ENCODE measurements at places on chromosomes 16 and 17.

DNA sequence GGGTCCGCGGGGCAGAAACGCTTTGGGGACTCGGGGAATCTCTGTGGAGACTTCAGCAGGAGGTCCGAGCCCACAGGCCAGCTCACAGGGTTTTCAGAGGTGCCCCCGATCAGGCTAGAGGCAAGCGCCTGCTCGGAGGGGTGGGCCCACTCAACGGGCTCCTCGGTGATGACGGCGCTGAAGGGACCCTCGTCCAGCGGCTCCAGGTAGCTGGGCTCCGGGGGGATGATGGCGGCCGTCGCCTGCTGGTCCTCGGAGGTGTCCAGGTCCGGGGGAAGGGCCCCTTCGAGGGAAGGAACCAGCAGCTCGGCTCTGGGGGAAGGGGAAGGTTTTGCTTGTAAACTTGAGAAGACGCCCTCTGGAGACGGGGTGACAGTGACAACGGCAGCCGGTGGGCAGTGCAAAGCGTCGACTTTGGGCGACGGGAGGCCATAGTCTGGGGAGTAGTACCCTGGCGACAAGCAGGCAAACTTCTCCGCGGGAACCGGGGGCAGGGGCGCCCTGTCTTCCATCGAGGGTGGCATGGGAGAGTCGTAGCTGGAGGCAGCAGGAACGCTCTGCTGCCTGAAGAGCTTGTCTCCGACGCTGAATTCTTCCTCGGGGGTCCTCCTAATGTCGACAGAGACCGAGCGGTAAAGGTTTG, 63.2 kb downstream of the ZNF778 start:
- no peak for DNase-seq

DNA sequence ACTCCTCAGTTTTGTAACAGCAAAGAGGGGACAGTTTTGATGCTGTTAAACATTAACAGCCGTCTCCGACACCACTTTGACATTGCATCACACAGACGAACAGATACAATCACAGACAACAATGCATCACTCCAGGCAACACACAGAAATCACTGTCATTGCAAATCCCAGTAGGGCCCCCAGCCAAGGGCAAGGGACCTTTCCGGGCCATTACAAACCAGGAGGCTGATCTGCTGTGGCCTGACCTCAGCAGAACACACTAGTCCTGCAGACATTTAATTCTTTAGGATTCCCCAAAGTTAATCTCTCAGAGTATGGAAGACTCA, 136.2 kb upstream of the RCVRN start:
- DNase-seq: no peak

DNA sequence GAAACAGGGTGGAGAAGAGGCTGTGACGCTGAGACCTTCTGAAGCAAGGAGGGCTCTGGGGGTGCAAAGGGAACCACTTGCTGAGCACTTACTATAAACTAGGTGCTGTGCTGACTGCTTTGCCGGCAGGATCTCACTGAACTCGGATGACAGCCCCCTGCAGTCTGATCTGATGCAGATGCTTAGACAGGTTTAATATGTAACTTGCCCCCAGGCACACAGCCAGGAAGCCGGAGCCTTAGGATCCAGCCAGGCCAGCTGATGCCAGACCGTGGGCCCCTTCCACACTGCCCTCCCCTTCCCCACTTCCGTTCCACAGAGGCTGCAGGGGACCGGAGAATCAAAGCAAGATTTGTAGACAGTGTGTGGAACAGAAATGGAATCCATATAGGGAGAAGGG, 23.1 kb downstream of the SPACA3 start:
- no peak for DNase-seq

DNA sequence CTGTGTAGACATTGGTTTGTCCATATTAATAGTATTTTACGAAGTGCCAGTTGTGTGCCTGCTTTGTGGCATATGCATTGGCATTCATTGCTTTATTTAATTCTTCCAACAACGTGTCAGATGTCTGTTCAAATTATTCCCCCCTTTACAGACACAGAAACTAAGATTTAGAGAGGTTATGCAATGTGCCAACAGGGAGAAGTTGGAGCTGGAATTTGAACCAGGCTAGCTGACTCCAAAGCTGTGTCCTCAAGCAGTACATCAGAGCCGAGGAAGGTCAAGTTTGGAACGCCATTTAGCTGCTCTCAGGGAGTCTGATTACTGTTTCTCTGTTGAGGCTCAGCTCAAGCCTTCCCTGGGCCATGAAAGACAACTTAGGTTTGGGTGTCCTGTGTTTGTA, 232.3 kb downstream of the WWOX start:
- DNase-seq: no peak

GRCh38 chr17:75090871-75091854, 3.4 kb downstream of the SLC16A5 start:
- no peak for DNase-seq

GRCh38 chr17:48066656-48067055, 18.5 kb downstream of the NFE2L1 start:
- DNase-seq: no peak

GRCh38 chr16:48963901-48964615, 317.6 kb downstream of the CBLN1 start:
- no peak for DNase-seq

DNA sequence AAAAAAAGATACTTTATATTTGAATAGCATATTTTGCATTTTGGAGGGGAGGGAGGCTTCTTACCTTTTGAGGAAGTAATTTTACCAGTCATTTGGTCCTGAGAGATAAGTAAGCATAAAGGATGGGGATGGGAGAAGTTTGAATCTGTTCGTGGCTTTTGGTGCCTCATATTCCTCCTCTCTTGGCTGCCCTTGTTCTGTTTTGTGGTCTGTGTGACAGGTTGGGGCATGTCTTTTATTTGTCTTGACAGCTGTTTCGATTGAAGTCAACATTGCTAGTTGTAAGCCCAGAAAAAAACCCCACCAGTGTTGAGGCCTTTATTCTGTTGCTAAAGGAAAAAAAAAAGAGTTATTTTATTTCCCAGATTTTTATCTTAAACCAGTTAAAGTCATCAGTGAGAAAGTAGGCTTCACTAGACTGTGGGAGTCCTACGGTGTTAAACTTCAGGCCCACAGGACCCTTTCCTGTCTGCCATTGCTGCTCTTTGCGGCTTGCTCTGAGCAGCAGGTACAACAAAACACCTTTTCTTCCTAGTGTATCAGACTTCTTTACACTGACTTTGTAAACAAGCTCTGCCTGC, 11.4 kb downstream of the SLC7A6 start:
- no peak for DNase-seq

DNA sequence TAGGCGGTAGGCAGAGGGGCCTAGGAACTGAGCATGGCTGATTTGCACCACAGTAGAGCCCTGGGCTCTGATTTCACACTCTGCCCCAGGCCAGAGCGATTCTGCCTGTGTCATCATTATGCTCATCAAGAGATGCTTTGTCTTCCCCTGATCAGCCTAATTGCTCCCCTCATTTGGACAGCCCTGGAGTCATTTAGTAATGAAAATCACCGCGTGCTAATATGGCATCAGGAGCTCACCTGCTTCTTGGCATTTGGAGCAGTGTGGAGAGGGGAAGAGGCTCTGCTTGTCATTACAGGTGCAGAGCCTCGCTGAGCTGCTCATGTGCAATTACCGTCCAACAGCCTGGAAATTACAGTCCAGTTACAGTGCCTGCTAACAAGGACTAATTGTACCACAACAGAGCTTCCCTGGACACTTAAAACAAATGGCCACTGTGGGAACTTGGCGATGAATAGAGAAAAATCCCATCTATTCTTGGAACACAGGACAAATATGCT, 157.1 kb upstream of the WSCD1 start:
- peak; percentile 46 for DNase-seq

- DNase-seq: no peak
Measured at GRCh38 chr16:49556249-49556605, 182.6 kb downstream of the C16orf78 start.

DNA sequence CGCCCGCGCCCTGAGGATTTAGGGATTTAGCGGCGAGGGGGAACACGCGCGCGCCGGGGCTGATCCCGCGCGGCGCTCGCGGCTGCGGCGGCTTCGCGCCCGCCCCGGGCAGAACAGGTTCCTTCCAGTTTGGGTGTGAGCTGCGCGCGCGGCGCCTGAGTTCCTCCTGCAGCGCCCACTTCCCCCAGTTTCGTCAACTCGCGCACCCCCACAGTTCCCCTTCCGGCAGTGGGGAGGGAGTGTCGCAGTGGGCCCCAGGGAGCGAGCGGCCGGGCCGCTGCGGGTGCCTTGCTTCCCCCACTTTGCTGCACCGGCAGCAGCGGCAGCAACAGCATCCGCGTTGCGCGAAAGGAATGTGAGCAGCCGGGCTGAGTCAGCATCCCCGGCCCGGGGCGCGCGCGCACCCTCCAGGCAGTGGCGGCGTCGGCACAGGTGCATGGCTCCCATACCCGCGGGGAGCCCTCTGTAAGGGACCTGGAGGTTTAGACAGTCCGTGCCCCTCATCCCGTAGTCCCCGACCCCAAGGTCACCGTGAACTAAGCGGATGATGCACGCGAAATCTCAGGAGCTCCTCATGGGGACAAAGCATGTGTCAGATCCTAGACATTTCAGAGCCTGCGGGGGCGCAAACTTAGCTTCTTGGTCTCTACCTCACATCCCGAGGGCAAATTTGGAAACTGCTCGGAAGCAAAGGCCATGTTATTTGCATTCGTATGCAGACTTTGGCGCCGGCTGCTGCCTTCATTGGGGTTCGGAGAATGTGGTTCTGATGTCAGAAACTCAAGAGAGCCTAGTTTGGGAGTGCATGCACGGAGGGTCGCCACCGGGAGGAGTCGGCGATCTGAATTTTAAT, 767 bp downstream of the ARSG start:
- peak; percentile 94 for DNase-seq

DNA sequence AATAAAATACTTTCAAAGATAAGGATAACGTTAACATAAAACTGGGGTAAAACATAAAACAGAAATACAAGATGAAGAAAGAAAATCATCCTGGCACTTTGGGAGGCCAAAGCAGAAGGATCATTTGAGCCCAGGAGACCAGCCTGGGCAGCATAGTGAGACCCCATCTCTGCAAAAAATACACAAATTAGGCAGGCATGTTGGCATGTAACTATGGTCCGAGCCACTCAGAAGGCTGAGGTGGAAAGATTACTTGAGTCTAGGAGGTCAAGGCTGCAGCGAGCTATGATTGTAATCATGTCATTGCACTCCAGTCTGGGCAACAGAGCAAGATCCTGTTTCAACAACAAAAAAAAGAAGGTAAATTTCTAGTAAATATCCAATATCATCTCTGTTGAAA, 19.6 kb downstream of the TAT start:
- DNase-seq: no peak

DNA sequence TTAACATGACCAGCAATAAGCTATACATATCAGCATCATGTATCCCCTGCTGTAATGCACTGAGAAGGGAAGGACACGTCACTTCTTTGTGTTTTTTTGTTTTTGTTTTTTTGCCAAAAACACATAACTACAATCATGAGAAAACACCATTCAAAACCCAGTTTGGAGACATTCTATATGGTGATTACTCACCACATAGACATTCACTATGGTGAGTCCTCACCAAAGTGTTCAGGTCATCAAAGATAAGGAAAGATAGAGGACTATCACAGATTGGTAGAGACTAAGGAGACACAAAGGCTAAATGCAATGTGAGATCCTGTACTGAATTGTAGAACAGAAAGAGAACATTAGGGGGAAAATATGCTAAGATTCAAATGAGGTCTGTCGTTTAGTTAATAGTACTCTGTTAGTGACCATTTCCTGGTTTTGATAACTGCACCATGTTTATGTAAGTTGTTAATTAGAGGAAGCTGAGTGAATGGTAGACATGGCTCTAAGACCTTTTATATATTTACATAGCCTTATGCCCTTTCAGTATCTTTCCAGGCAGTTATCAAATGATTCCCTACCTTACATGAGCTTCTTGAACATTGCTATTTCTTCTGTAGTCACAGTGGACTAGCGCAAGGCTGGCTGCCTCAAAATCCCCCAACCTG, 46.6 kb downstream of the PIK3R5 start:
- no peak for DNase-seq

- DNase-seq: no peak
Measured at GRCh38 chr17:8557176-8557806, 73.2 kb downstream of the MYH10 start.

DNA sequence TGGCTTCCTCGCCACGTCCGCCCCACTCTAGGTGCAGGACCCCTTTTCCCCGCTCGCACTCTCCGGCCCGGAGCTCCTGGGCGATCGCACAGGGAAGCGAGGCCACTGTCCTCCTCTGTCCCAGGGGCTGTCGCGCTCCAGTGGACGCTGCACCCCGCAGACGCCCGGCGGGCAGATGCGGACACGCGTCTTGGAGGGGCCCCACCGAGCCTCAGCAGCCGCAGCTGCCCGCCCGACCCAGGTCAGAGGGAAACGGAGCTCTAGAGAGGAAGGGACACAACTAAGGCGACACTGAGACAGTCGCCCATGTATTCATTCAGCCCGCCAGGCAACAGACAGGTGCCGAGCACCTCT, 726 bp upstream of the SLC13A5 start:
- DNase-seq: no peak

GRCh38 chr17:19713462-19713861, 2.9 kb downstream of the SLC47A2 start:
- no peak for DNase-seq

DNA sequence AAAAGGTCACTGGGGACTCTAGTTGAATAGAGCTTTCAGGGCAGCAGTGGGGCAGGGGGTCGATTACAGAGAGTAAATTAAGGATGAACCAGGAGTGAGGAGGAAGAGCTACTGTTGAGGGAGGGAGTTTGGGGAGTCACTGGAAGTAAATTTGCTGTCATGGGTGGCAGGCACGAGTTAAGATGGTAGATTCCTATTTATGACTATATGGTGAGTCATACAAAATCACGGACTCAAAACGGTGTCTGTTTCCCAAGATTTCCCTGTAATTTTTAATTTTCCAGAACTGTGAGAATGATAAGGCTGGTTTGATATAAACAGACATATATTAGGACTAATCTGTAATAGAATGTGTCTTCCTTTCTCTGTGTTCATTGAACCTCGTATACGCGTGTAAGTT, 287.6 kb upstream of the GOT2 start:
- no peak for DNase-seq

- no peak for DNase-seq
Measured at GRCh38 chr17:50181591-50182560, 16.1 kb downstream of the SGCA start.

DNA sequence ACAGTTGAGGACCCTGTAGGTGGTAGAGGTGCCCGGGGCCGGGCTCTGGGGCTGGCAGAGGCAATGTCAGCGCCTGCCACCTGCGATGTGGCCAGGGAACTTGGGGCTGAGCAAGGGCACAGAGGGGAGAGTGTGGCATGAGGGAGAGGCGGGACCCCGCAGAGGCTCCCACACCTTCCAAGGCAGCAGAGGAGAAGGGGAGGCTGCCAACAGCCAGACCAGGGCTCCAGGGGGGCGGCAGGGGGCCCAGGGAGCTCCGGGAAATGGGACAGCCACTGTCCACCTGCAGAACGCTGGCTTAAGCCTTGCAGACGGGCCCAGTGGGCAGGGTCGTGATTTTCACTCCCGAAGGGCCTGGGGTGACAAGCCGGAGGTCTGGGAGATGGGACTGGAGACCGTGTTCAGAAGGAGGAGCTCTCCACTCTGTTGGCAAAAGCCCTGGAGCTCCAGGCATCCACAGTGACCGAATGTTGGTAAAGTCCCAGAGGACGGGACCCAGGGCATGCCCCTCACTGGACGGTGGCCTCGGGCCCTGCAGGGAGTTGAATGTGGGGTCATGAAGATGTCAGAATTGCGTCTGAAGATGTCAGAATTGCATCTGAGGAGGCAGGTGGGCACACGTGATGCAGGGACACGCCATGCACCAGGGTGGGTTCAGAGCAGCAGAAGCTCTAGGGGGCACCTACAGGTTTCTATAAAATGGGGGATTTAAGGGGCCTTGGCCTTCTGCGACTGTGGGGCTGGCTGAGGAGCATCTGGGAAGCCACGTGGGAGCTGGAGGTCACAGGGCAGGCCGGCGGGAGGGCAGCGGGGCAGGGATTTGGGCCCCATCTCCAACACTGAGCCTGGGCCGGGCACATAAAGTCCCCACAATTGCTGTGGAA, 18.6 kb downstream of the CD7 start:
- DNase-seq: no peak
